Mesenteric fat pad (tissue), 1 donor: ENCODE measurements at places on chromosomes 4 and X.

DNA sequence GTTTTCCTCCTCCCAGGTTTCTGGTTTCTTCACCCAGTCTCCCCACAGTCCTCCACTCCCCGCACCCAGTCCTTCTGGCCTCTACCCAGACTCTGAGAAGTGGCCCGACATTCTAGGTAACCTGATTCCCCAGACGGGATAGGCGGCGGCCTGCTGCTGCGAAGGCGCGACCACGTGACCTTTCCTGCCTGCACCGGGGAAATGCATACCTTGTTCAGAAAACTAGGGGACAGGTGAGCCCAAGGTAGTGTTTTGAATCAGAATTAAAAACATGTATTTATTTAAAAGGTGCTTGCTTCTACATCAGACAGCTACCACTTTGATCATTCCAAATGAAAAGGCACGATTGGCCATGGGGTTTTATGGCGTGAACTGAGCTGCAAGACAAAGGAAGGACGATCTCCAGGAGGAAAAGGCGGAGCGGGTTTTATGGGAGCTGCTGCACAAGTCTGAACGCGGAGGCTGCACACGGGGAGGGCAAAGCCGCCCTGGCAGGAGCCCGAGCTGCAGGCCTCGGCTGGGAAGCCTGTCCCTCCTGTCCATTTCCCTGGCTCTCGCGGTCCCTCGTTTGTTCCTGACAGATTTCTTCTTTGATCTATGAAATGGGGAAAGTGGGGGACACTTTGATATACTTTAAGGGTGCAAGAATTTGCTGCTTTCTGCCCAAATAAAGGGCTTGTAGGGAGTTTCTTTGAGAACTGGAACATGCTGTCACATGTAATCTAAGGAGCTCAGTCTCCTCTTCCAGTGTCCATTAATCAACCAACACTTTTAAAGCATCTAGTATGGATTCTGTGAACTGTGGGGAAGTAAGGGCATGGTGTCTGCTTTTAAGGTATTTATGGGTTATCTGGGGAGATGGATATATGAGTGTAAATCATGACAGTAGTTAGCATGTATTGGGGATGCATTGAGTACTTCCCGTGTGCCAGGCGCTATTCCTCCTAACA is 150.9 kb downstream of the SPRY1 start:
- no peak for DNase-seq

DNA sequence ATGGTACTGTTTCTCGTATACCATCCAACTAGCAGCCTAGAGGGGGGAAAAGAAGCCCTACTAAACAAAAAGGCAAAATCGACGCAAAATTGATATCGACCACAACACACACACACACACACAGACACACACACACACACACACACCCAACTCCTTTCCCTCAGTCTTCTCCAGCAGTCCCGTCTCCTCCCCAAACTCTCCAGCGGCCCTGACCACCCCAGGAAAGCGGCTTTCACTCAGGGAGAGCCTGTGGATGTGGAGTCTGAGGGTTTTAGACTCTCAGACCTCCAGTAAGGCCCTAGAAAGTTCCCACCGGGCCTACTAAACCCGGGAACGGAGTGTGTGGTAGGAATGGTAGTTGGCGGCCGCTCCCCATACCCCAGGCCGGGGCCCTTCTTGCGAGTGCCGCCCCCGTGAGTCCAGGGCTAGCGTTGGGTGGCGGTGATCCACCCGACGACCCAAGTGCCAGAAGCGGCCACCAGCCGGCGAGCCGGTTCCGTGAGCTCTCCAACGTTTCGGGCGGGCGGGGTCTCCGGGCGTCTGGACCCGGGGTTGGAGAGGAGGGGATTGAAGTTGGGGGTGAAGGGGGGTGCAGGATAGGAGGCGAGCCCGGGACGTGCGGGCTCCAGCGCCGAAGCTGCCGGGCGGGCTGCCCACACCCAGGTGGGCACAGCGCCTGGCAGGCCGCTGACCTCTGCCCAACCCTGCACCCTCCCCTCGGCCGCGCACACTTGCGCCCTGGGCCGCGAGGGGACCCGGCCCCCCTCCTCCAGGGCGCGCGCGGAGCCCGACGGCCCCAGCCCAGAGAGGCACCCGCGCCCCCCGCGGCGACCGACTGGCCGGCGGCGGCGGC is 13.7 kb downstream of the ARX start:
- no peak for DNase-seq

- no peak for DNase-seq
These were observed 23.7 kb downstream of the PLS3 start for GRCh38 chrX:115584696-115585095.

DNA sequence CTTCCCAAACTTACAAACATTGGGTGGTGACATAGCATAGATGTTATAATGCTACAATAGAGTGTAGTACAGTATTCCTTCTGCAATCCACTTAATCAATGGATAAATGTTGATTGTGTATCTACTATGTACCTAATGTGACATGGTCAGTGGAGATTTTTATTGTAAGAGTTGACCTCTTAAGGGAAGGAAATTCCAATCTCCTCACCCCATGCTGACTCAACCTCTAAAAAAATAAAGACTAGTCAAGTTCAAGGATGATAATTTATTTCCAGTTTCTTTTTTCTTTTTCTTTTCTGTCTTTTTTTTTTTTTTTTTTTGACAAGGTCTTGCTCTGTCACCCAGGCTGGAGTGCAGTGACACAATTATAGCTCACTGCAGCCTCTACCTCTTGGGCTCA is 206.5 kb upstream of the STS start:
- DNase-seq: no peak

DNA sequence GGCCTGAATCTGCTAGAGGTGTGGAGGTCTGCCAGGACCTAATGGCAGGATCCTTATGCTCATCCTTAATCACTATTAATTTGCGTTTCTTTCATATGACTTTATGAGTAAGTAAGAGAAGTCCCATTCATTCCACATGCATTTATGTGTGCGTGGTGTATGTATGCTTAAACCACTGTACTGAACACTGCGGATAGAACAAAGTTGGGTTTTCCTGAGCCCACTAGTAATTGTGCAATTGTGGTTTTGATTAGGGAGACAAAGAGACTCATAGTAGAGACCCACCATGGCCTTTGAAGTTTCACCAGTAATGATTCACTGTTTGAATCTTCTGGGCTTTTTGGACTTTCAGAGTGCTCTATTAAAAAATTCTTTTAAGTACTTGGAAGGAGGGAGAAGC is 498.5 kb upstream of the DIPK2B start:
- no peak for DNase-seq

DNA sequence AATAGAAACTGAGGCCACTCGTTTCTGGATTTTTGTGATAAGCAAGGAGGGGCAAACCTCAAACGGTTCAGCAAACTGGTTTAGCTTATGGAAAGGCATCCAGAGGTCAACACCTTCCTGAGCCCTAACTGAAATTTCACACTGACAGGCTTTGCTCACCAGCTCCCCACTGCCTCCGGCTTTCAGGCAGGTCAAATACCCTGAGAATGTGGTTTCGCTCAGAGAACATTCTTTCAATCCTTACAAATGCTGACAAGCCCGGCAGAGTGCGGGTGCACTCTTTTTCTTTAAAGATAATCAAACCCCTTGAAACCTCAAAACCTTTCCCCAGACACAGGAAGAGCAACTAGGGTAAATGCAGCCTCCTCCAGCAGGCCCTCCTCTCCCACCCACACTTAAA is 41.5 kb downstream of the CD40LG start:
- DNase-seq: no peak

DNA sequence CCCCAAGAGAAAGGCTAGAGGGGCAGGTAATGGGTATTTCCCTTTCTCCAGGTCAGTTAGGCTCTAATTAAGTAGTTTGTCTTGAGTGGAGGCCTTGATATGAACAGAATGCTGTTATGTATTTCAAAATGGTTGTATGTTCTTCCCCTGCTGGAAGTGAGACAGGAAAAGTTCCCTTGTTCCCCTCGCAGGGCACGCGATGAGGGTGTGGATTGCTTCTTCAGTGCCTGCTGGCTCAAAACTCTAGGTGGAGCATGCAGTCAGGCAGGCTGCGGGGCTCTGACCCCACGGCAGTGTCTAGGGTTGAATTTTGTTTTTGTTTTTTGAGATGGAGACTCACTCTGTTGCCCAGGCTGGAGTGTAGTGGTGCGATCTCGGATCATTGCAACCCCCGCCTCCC is 341.0 kb upstream of the ZCCHC13 start:
- DNase-seq: no peak

DNA sequence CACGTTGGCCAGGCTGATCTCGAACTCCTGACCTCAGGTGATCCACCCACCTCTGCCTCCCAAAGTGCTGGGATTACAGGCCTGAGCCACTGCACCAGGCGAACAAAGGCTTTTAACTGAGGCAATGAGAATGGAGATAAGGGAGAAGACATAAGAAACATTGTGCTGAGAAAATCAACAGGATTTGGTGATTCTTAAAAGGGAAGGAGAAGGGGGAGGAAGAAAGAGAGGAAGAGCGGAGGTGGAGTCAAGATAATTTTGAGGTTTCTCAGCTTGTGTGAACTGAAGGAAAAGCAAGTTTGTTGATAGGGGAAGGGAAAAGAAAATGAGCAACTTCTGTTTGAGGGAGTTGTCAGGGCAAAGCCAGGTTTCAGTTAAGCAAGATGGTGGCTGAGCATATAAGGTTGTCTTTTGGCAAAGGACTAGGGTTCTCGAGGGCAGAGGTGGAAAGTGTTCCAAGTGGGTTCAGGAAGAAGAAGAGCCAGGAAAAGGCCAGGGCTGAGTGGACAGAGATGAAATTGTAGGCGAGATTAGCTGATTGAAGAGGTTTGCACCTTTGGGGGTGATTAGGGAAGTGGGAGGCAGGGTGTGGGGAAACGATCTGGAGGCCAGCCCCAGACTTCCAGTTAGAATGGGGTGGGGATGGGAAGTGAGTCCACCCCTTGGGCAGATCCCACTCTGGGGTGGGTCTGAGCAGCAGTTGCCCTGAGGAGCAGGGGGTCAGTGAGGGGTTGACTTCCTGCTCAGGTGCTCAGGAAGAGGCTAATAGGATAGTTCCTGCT is 7.8 kb downstream of the DOCK11 start:
- DNase-seq: no peak

DNA sequence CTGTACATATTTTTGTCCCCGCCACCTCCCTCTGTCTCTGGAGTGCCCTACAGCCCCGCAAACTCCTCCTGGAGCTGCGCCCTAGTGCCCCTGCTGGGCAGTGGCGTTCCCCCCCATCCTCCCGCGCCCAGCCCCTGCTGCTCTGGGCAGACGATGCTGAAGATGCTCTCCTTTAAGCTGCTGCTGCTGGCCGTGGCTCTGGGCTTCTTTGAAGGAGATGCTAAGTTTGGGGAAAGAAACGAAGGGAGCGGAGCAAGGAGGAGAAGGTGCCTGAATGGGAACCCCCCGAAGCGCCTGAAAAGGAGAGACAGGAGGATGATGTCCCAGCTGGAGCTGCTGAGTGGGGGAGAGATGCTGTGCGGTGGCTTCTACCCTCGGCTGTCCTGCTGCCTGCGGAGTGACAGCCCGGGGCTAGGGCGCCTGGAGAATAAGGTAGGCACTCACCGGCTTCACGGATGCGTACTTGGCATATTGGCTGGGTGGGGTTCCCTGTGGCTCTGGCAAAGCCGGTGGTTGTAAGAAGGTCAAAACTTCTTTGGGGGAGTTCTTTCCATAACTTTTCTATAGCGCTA is 653 bp downstream of the HHIP start:
- DNase-seq: no peak
